ENCODE measurements at places on chromosomes 3 and 15.

DNA sequence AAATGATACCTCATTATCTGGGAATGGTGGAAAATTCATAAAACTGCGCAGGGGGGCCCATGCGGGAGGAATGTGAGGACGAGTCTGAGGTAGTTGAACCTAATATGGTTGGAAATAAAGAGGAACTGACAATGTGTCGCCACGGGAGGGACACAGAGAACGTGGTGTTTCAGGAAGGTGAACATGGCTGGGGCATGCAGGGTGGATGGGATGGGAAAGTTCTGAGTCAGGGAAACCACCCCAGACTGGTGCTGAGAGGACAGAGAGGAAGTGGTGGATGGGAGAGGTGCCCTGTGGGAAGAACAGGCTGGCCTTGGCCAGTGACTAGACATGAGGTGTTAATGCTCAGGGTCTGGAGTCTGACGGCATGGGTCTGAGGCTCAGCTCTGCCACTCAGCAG is 137.1 kb upstream of the WNT5A start:
- DNase-seq = no peak

DNA sequence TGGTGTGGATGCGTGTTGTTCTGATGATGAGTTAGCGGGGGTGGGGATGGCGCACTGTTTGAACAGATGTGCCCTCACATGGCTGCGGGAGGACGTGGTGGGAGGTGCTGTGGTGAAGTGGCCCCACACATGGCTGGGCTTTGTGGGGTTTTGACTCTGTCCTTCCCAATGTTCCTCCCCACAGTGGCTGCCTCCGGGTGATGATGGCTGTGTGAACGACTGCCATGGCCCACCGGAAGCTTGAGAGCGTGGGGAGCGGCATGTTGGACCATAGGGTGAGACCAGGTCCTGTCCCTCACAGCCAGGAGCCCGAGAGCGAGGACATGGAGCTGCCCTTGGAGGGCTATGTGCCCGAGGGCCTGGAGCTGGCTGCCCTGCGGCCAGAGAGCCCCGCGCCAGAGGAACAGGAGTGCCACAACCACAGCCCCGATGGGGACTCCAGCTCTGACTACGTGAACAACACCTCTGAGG is 167.9 kb downstream of the APBA2 start:
- no peak for DNase-seq

- no peak for DNase-seq
Measured at GRCh38 chr3:60319179-60319858, 931.9 kb downstream of the FHIT start.

GRCh38 chr15:35603856-35604255 is 57.9 kb upstream of the DPH6 start:
- no peak for DNase-seq

GRCh38 chr15:26069231-26069641 is 206.1 kb upstream of the ATP10A start:
- DNase-seq = no peak

GRCh38 chr3:48896936-48897335 is 1.7 kb downstream of the SLC25A20 start:
- no peak for DNase-seq

DNA sequence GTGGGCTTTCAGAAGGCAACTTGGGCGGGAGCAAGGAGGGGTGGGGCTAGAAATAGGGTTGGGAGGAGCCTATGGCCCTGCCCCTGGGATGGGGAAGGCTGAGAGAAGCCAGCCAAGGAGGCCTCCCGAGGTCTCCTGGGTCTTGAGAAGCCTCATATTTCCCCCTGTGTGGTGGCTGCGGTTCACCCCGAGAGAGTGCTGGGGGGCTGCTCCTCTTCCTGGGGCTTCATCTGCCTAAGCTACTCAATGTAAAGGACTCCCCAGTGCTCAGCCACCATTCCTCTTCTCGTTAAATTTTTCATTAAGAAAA is 174.3 kb downstream of the SMAD6 start:
- DNase-seq = no peak

DNA sequence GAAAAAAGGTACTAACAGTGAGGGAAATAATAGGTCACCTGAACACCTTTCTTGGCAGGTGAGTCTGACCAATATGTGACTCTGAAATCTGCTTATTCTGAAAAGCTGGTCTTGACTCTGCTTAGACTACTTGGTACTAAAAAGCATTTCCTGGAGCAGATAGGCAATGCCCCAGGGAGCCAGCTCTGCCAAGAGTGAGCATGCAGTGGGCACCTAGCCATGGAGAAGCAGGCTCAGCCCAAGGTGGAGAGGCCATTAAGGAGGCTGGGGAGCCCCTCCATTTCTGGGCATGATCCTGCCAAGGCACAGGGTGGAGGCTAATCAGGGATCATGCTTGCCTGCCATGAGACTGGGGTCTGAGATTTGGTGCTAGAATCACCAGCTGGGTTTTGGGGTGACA is 1.6 kb upstream of the LTF start:
- no peak for DNase-seq

GRCh38 chr3:50572801-50573371 is 3.6 kb downstream of the HEMK1 start:
- DNase-seq = no peak

- no peak for DNase-seq
Measured at GRCh38 chr3:159629329-159630084, 359.1 kb upstream of the IL12A start.

DNA sequence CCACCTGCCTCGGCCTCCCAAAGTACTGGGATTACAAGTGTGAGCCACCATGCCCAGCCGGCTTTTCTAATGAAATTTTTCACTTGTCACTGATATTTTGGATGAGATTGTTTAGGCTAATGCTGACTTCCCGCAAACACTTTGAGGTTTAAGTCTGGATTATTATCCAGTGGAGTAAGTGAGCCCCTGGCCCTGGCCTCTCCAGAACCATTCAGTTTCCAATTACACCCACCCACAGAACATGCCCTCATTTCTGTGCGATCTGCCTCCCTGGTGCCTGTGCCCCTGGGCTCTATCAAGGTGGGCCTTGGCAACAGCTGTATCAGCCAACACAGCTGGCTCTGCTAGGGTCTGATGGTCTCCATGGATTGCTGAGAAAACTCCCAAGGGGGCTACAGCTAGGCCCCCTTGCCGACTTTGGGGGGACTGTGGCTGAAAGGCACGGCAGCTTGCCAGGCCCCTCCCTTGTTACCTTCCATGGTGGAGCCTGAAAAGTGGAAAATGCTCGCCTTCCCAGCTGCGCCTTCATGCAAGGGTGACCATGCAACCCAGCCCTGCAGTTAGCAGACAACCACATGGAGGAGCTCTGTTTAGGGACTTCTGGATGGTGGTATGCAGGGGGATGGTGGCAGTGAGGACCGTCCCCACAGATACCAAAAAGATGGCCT is 288.9 kb downstream of the FAM43A start:
- no peak for DNase-seq

DNA sequence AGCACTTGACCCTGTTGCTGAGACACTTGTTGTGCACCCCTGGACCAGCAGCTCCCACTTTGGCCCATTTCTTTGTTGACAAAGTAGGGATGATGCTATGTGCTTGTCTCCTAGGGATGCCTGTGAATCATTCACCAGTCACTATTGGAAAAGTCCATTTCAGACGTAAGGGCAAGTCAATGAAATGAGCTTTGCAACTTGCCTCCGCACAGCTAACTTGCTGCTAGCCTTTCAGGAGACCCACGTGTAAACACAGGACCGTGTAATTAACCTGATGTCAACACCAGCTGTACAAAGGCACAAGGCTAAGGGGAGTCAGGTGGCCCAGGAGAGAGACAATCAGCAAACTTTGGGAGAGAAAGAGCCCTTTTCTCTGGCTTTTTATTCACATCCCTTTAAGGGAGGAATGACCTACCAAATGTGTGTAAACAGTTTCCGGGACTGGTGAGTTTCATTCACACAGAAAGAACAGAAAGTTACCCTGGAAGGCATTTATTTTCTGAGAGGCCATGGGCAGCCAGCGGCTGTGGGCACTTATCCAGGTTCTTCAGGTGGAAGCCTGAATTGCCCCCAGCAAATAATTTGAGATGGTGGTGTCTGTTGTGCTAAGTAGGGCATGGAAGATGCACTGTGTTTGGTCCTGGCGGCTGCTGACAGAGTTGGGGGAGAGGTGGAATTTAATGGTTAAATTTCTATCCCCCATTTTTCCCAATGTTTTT is 54.0 kb downstream of the TIPARP start:
- no peak for DNase-seq

DNA sequence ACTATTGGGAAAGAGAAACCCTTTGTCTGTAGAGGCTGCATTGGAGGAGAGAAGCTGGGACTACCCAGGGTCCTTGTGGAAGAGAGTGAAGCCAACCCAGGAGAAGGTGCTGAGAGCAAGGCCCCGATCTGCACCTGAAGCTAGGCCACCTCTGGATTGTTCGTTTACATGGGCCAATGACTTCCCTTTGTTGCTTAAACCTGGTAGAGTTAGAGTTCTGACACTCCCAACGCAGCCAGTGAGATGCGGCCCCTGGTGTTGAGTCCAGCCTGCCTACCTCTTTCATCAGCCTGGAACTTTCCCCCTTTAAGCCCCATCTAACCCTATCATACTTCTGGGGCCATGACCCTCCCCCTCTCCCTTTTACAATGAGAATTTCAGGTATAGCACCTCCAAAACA is 30.8 kb downstream of the CCDC13 start:
- DNase-seq = no peak

DNA sequence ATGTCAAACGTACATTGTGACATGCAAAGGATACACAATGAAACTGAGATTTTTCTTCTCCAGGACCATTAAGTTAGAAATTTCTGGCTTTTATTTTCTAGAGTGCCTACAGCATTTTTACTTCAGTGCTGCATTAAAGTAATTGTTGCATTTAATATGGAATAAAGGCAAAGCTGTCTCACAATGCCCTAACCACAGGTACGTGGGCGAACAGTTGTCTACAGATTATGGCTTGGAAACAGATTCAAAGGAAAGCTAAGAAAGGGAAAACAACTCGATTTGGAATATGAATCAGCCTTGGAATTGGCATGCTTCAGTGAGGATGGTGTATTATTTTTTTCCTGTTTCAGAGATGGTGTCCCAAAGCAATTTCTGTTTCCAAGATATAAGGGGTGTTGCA is 79.1 kb upstream of the TUSC7 start:
- DNase-seq = no peak

- DNase-seq = no peak
Measured at GRCh38 chr15:93479715-93480114, 390.7 kb upstream of the RGMA start.

GRCh38 chr3:150106740-150107428 is 136.2 kb upstream of the PFN2 start:
- no peak for DNase-seq

DNA sequence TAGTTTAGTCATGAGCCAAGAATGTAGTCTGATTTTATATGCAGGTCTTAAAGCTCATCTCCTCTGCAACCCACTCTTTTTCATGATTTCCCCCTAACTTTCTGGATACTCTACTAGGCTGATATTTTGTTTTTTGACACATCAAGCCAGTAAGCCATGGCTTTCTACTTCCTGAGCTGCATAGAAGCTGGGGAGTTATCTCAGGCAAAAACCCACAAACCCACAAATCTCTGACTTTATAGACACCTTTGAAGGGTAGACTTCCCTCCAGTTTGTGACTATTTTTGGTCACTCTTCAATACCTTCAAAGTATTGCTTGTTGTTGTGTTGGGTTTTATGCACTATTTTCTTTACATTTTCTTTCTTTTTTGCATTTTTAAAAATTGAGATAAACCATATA is 28.6 kb downstream of the TMEM202 start:
- DNase-seq = no peak

- peak; percentile 72 for DNase-seq
Measured at GRCh38 chr15:77013776-77014131, 18.8 kb downstream of the PSTPIP1 start.

- DNase-seq = no peak
Measured at GRCh38 chr15:66749841-66750575, 48.0 kb downstream of the SMAD6 start.

- DNase-seq = no peak
Measured at GRCh38 chr3:149180057-149180573, 41.5 kb downstream of the CP start.

GRCh38 chr3:61913701-61914100 is 352.3 kb downstream of the PTPRG start:
- no peak for DNase-seq

- no peak for DNase-seq
Measured at GRCh38 chr15:38536201-38536676, 28.4 kb downstream of the RASGRP1 start.

GRCh38 chr3:150210461-150211110 is 197.5 kb upstream of the TSC22D2 start:
- no peak for DNase-seq

DNA sequence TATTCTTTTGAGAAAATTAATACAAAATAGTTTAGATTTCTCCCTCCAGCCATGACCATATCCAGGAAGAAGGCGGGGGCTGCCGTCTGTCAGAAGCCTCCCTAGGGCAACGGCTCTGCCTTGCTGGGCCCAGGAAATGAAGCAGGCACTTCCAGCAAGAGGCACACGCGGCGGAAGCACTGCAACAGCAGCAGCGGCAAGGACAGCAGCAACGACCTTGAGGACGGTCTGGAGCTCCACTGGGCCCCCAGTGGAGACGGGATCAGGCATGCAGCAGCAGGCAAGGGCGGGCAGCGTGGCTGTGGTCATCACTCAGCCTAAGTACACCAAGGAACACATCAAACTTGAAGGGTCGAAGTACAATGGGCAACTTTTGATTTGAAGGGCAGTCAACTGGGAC is 61.3 kb upstream of the EPHA6 start:
- no peak for DNase-seq

DNA sequence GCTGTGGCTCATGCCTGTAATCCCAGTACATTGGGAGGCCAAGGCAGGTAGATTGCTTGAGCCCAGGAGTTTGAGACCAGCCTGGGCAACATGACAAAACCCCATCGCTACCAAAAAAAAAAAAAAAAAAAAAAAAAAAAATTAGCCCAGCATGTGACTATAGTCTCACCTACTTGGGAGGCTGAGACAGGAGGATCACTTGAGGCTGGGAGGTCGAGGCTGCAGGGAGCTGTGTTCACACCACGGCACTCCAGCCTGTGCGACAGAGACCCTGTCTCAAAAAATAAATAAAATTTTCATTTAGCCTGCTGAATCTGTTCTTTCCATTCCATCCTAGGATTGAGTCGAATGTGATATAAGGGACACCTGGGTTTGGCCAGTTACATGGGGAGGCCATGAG is 14.6 kb upstream of the PRICKLE2 start:
- DNase-seq = no peak

DNA sequence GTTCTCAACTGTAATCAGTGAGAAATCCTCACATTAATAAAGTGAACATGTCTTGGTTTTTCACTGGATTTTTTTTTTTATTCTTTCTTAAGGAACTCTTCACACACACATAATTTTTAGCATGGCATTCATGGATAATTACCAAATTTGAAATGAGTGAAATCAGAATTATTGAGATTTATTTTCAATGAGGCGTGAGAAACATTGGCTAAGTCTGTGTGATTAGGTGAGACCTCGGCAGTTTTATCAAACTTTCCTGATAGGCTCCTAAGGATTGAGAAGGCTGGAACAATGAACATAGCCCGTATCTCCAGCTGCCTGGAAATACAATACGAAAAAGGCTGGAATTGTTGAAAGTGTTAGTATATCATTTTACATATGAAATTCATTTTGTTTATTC is 35.5 kb downstream of the MDFIC2 start:
- no peak for DNase-seq

- DNase-seq = no peak
Measured at GRCh38 chr15:80375968-80376891, 28.0 kb upstream of the ARNT2 start.

GRCh38 chr3:69145688-69146087 is 23.3 kb upstream of the LMOD3 start:
- DNase-seq = no peak

GRCh38 chr3:7209098-7209497 is 348.2 kb downstream of the GRM7 start:
- no peak for DNase-seq

- peak; percentile 29 for DNase-seq
Measured at GRCh38 chr3:88149509-88150362, at the start of gene C3orf38. Gene C3orf38, plus strand, starts transcription at chr3:88149959. Its CDS starts 94 bp downstream, at chr3:88150053.

All from activated CD8-positive, alpha-beta memory T cell treated with anti-CD3 and anti-CD28 coated beads for 1 hour (primary cell).